ENCODE measurements at places on chromosomes 6 and 20. TPM values are rescaled to one million over a fixed set of nuclear protein-coding genes. Genes with fewer than 3 reads are reported as not detected.

MUCL3 gene
- 0.20 TPM for total RNA-seq

GUCA1A gene
- not detected for total RNA-seq

RPRD1B gene
- total RNA-seq: 33.5 TPM

CALHM6 gene
- not detected for total RNA-seq

ADGRB3 gene
- not detected for total RNA-seq

BTN1A1 gene
- total RNA-seq: not detected

OARD1 gene
- total RNA-seq: 17.0 TPM

PTK6 gene
- 3.1 TPM for total RNA-seq

NKX2-4 gene
- not detected for total RNA-seq

MATN4 gene
- total RNA-seq: 0.09 TPM

KHDC1L gene
- total RNA-seq: not detected

C20orf202 gene
- total RNA-seq: 0.22 TPM

PHF1 gene
- 17.2 TPM for total RNA-seq

Data from A549 treated with Mapracorat at 1 μM for 4 hours (cell line).